ENCODE measurements at places on chromosomes 1 and 21. TPM values are rescaled to one million over a fixed set of nuclear protein-coding genes. Genes with fewer than 3 reads are reported as not detected.

LCE1F gene
- polyA plus RNA-seq, result not detected

CASZ1 gene
- 68.2 TPM for polyA plus RNA-seq

OR2L8 gene
- not detected for polyA plus RNA-seq

DNA sequence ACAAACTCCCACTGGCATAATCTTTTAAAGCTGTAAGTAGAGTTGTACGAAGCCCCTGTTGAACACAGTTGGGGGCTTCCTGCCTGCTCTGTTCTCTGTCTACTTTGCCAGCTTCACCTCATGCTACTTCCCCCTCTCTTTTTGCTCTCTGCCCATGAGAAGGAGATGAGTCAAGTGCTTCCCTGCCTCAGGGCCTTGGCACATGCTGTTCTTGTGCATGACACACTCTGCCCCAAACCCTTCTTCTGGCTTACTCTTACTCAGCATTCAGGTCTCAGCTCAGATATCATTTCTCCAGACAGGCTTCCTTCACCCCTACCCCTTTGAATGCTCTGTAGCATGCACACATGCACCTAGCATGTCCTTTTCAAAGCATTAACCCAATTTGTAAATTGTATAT is 208.8 kb downstream of the FOXD2 start:
- no peaks in the 10 kb centered on the region for H3K36me3 ChIP-seq
- no peaks in the 10 kb centered on the region for H3K27me3 ChIP-seq
- DNase-seq, result no peak
- no peak overlapping the region for H3K4me3 ChIP-seq

- H3K4me1 ChIP-seq, result no peaks in the 10 kb centered on the region
- H3K4me3 ChIP-seq, result no peak overlapping the region
Measured at GRCh38 chr1:160438317-160438918, 38.1 kb downstream of the VANGL2 start.

DNA sequence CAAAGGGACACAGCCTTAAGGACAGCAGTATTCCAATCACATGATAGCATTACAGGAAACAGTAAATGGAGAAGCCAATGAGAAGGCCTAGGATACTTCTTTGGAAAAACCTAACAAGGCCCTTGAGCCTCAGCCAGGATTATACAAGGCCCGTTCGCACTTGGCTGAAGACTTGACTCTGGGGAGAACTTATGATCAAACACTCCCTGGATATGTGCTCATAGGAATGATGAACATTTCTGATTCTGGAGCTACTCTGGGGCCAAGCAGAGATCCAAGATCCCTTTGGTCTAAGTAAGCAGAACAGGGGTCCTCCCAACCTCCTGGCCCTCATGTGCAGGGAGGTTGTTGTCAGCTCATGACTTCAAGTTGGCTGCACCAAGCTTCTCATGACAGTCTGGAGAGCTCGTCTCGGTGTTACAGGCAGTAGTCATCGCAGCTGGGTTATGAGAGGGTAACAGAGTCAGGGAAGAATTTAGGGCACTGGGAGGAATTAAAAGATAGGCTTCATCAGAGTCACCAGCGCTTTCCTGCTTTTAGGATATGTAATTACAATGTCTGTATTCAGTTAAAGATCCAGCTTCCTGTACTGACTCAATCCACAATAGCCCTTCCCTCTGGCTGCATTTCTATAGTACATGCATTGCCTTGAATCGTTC is 92.5 kb upstream of the IRF2BP2 start:
- H3K36me3 ChIP-seq, result no peaks in the 10 kb centered on the region
- peaks cover 15% of the 10 kb centered on the region for H3K4me1 ChIP-seq
- H3K27me3 ChIP-seq, result no peaks in the 10 kb centered on the region
- no peak for DNase-seq
- no peak overlapping the region for H3K4me3 ChIP-seq
- H3K27ac ChIP-seq, result no peak overlapping the region

DNA sequence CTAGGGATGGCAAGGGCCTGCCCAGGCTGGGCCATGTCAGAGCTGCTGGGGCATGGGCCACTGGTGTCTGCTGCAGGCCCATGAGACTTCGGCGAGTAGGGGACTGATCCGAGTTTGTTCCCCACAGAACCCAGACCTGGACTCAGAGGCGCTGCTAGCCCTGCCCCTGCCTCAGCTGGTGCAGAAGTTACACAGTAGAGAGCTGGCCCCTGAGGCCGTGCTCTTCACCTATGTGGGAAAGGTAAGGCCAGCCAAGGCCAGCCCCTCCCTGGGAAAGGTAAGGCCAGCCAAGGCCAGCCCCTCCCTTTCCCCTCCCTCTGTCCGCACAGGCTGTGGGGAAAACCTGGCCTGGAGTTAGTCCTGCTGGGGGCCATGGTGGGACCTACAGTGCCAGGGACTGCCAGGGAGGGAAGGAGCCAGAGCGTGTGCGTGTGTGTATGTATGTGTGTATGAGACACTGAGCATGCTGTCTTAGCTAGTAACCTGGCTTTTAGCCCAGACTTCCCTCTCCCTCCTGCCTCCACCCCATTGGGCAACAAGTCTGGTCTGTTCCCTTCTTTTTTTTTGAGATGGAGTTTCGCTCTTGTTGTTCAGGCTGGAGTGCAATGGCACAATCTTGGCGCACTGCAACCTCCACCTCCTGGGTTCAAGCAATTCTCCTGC is 8.0 kb downstream of the FAAH start:
- H3K36me3 ChIP-seq, result no peaks in the 10 kb centered on the region
- H3K4me1 ChIP-seq, result peaks cover 19% of the 10 kb centered on the region
- DNase-seq, result no peak
- H3K4me3 ChIP-seq, result no peak overlapping the region
